Stimulated activated CD4-positive, alpha-beta T cell treated with anti-CD3 and anti-CD28 coated beads, Interleukin-15, amount 100 ng/mL, for 1 hour (primary cell): ENCODE measurements at places on chromosomes 4 and X.

GRCh38 chr4:13529128-13529919 lies 15.0 kb downstream of the NKX3-2 start:
- DNase-seq: no peak

DNA sequence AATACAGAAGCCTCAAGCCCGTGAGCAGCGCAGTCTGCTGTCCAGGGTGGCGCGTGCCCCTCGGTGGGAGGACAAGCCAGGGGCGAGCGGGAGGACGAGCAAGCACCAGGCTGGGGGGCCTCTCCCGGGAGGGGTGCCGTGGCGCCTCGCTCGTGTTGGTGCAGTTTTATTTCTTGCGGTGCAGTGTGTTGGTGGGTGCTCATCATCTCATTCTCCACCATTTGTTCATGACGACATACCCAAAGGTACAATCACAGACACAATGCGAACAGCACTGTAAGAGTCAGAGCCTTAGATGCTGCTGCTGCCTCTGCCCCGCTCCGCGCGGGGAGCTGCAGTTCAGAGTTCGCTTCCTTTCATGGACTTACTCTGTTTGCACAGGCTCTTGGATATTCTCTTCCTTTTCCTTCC lies 30.3 kb downstream of the RGS12 start:
- no peak for DNase-seq

DNA sequence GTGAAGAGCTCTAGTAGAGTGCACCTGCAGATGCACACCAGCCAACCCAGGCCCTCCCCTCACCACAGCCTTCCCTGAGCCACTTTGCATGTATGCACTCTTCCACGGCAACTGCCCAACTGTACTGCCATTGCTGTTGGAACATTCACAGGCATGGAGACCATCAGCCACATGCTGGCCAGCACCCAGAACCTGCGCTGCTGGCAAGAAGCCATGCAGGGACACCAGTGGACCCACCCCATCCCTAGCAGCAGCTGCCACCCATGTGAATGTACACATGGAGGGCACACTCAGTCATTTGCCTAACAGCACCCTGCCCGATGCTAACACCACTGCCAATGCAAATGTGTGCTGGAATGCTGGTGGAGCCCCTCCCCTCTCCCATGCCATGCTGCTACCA lies 35.6 kb downstream of the FAM47B start:
- no peak for DNase-seq

DNA sequence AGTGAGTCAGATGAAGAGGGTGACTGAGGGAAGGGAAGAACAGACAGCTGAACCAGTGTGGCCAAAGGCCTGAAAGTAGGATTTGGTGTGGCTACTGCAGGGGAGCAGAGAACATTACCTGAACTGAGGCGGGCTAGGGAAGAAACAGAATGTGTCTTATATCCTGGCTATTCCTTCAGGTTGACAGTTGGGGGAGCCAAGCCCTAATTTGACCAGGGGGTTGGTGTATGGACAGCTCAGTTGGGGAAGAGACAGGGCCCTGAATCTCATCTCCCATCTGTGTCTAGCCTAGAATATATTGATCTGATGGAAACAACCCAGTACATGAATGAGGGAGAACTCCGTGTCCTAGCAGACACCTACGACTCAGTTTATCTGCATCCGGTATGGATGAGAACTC lies 4.2 kb downstream of the HDAC6 start:
- no peak for DNase-seq

DNA sequence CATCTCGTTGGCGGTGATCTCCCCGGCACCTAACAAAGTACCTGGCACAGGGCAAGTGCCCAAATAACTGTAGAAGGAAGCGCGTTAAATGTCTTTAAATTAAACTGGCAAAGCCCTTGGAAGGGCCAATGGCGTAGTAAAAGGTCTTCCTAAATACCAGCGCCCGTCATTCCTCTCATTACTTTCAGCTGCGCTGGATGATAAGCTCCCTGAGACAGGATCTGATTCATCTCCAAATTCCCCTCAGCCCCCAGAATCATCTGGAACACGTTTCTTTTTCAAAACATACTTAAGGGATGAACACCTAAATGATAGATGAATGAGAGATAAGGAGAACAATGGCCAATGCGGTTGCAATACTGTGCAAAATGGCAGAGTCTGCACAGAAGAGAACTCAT lies 95.1 kb downstream of the AFAP1 start:
- no peak for DNase-seq

GRCh38 chr4:52098618-52099017 lies 47.5 kb downstream of the SPATA18 start:
- DNase-seq: no peak

GRCh38 chr4:8312069-8312445 lies 42.5 kb downstream of the HTRA3 start:
- DNase-seq: no peak

GRCh38 chr4:72094059-72094797 lies 62.4 kb downstream of the NPFFR2 start:
- DNase-seq: no peak

DNA sequence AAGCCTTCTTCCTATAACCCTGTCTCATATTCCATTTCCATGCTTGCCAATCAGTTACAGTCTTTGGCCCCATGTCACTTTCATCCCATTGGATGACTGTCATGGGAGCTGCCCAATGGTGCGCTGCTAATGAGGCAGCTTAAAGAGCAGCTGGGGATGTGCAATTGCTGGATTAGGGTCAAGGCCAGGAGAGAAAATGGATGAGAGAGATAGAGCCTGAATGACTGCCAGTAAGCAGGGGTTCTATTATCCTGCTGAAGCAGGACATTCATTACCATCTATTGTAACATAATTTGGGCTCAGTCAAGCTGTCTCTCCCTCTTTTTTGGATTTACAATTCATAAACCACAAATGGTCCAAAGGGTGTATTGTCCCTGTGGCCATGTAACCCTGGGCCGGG lies 909.0 kb downstream of the CENPC start:
- DNase-seq: no peak

DNA sequence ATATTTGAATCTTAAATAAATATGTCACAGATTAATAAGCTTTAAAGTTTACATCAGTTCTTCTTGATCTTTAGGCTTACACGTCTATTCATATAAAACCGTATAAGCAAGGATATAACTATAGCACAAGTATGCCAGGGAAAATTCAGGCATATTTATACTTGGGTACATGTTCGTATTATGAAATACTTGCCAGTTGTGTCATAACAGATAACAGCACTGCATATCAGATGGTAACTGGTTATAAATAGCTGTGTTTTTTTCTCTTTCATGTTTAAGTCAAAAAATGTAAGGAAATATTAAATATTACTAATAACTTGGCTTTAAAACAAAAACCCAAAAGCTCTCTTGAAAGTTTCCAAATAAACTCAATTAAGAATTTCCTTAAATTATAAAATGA lies 17.5 kb downstream of the BRWD3 start:
- DNase-seq: no peak

DNA sequence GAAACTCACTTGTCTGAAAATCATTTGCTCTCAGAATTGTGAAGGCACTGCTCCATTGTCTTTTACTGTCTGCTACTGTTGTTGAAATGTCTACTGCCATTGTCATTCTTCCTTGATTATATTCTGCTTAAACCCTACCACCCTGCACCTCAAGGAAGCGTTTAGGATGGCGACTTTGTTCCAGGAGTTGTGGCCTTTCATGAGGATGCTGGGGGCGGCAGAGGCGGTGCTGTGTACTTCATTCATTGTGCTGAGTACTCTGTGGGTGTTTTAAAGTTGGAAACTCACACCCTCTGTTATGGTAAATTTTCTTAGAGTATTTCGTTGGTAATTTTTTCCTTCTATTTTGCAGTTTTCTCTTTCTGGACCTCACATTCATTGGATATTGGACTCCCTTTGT lies 258.9 kb downstream of the TENM3 start:
- no peak for DNase-seq

DNA sequence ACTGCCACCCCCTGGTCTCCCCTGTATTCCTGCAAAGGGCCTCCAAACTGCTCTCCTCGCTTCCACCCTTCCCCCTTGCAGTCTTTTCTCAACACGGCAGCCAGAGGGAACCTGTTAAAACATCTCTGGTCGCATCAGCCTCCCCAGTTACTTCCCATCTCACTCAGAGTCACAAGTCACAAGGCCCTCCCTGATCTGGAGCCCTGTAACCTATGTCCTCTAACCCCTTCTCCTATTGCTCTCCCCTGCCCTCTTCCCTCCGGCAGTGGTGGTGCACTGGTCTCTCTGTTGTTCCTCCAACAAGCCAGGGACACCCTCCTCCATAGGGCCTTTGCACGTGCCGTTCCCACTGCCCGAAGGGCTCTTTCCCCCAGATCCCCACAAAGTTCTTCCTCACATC lies 73.2 kb downstream of the SH3KBP1 start:
- DNase-seq: no peak

- no peak for DNase-seq
These were observed 304.0 kb upstream of the PITX2 start for GRCh38 chr4:110926841-110927400.

DNA sequence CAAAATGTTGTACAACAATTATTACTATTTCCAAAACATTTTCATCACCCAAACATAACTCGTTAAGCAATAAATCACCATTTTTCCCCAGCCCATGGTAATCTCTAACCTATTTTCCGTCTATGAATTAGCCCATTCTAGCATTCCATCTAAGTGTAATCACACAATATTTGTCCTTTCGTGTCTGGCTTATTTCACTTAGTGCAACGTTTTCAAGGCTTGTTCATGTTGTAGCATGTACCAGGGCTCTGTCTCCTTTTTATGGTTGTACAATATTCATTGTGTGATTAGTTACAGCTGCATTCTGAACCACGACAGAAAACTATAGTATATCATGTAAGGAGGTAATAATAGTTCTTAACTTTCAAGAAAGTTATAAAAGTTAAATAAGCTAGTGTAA lies 656.0 kb upstream of the HS3ST1 start:
- no peak for DNase-seq

- no peak for DNase-seq
These were observed 184.0 kb upstream of the GALNTL6 start for GRCh38 chr4:171629182-171629581.

- DNase-seq: peak; percentile 43
These were observed at the start of gene SPIN3 for GRCh38 chrX:56995271-56995994. Gene SPIN3 (minus strand): TSS chrX:56995541. CDS start chrX:56994947, 594 bp downstream.

GRCh38 chr4:112284166-112284565 lies 1.5 kb downstream of the TIFA start:
- no peak for DNase-seq

GRCh38 chr4:4461850-4462249 lies 74.9 kb downstream of the NSG1 start:
- DNase-seq: peak; percentile 38

DNA sequence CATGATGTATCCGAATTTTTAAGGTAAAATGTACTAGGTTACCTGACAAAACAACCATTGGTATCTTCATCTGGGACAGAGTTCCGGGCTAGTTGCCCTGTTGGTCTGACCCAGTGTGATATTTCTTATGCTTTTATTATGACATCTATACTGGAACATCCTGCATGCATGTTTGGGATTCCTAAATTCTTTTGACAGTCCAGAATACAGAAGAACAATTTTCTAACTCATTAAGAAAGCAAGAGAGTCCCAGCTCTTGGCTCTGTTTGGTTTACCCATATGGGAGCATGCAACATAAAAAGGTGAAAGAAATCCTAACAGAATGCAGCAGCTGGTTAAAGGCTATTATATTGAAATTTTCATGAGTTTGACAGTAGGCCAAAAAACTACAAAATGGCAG lies 247.7 kb upstream of the FTHL17 start:
- DNase-seq: no peak

DNA sequence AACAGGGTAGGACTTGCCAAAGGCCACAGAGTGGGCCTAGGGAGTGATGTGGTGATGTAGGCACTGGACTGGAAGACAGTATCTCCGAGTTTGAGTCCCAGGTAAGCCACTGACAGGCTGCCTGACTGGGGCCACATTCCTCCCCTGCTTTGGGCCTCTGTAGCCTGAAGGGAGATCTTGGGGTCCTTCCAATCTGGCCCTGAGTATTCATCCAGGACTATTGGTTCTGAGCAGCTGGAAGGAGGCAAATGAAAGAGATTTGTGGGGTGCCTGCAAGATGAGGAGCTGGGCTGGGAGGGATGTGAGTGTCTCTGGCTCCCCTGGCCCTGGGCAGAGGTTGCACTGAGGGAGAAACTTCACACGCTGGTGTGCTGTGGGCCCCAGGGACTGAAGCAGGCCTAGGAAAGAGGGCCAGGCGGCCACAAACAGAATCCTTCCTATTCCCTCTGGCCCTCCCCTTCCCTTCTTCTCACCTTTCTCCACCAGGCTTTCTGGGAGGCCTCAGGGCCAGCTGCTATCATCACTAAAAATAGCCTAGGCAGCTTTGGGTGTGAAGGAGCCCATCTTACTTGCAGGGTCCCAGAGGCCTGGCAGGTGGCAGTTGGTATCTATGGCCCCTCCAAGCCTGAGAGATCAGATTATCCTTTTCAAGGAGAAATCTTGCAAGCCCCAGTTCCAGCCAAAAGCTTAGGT lies 70.1 kb downstream of the PJA1 start:
- no peak for DNase-seq

GRCh38 chr4:109610489-109610888 lies 50.4 kb downstream of the MCUB start:
- no peak for DNase-seq

GRCh38 chr4:108327642-108328382 lies 159.1 kb upstream of the LEF1 start:
- DNase-seq: no peak

- no peak for DNase-seq
These were observed 2761.5 kb downstream of the ARAP2 start for GRCh38 chr4:33482773-33483172.

DNA sequence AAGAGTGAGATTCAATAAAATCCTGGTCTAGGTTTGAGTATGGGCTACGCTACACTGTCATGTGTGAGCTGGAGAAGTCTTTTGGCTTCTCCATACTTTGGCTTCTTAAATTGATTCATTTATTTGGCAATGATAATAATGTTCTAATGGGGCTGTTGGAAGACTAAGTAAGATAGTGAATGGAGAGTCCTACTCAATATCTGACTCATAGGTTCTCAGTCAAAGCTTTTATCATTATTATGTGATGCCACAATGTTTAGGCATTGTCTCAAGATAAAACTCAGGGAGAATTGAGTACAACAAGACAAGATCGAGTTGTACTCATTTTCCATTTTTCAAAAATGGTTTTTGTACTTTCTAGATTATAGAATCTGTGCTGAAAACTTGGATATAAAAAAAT lies 92.5 kb upstream of the VEGFC start:
- no peak for DNase-seq

DNA sequence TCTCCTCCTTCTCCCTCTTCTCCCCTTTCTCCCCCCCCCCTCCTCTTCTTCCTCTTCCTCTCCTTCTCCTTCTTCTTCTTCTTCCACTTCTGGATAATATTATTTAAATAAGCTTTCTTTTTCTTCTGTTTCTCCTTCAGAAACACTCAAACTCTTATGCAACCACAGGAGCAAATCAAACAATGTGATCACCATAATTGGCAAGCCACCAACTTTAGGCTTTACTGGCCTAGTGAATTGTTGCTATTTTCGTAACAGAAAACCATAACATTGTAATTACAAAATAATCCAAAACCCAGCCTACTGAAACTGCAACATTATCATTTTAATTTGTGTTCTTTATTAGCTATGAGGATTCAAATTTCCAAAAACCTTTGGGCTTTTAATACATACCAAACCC lies 14.3 kb downstream of the DCAF8L1 start:
- no peak for DNase-seq

GRCh38 chr4:77699731-77700210 lies 94.2 kb downstream of the CXCL13 start:
- DNase-seq: no peak

GRCh38 chr4:37615720-37616063 lies 70.5 kb downstream of the RELL1 start:
- no peak for DNase-seq
